ENCODE measurements at places on chromosomes 5 and 9. TPM values are rescaled to one million over a fixed set of nuclear protein-coding genes. Genes with fewer than 3 reads are reported as not detected.

- no peak for DNase-seq
Measured at GRCh38 chr9:119088002-119088547, 281.2 kb downstream of the BRINP1 start.

Gene CDH9
- total RNA-seq, result not detected

Gene ANKRD31
- total RNA-seq, result not detected

Gene TAS2R1
- not detected for total RNA-seq

Gene CAMLG
- 15.7 TPM for total RNA-seq

DNA sequence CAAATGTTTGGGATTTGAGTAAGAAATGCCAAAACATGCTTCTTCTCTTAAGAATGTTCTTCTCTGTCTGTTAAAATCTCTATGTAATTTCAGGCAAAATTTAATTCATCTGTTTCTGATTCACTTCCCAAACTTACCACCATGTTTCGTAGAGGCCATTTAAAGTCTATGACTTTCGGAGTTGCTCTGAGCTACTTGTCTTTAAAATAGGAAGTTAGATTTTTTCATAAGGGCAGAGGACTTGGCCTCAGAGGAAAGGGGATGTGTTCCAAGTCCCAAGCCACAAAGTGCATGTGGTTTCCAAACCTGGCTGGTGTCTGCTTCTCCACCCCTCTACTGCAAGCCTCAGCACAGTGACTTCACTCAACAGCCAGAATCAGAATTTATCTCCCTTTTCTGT is 111.3 kb upstream of the ADRA1B start:
- DNase-seq, result no peak

DNA sequence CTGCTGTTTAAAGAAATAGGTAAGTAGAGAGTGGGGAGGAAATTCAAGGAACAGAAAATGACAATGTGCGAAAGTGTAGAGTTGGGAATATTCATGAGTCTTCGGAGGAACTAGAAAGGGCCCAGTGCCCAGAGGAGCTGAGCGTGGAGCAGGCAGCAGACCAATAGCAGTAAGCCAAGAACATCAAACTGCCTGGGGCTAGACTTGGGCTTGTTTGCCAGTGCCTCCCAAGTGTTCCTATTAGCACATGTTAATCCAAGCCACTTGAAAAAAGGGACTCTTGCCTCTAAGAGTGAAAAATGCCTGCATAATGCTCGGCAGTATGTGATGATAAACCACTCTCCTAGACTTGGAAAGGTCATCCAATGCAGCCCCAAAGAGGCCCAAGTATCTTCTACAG is 1.2 kb upstream of the TAL2 start:
- no peak for DNase-seq

Gene FAM114A2
- 14.0 TPM for total RNA-seq

DNA sequence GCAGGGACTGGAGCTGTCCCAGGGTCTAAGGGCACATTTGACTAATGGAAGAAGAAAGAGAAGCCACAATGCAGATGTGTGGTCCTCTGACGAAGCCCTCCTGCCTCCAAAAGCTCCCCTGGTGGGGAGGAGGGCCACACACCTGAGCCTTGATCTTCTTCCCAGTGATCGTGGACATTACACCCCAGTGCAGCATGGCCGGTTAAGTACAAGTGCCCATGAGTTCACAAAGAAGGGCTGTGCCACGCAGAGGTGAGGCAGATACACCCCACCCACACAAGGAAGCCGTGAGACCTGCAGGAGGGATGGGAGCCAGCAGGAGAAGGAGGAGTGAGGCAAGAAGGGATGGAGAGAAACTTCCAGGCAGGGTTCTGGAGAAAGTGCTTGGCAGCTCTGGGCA is 199.0 kb upstream of the MVB12B start:
- DNase-seq, result no peak

Gene IL4
- total RNA-seq, result not detected

GRCh38 chr9:136568288-136569081 is 22.6 kb upstream of the NOTCH1 start:
- no peak for DNase-seq

- no peak for DNase-seq
Measured at GRCh38 chr9:108883085-108883484, 21.0 kb downstream of the ACTL7A start.

DNA sequence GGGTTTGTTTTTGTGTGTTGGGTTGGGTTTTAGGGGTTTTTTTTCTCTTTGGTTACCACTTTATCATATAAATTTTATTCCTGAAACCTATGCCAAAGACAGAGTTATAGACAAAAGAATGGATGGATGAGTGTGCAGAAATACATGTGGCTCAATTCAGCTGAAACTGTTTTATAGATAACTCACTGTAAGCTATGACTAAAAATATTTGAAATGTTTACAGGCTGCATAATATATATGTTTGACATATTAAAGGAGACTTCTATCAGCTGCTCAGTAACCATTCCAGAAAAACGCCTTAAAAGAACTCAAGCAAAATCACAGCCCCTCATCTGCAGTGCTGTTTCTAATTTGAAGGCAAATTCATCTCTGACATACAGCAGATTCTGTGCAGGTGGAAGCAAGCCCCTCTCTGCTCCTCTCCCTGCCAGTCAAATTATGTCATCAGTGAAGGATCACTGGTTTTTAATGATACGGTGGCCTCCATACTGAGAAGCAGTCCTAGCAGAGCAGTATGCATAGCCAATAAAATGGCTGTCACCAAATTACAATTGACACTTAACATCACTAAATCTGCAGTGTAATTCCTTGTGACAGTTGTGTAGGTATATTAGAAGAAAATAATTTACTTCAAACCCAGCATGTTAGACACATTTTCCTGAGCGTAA is 301.6 kb downstream of the NR2F1-AS1 start:
- DNase-seq, result no peak

- peak; percentile 19 for DNase-seq
Measured at GRCh38 chr5:1281038-1281882, 13.6 kb downstream of the TERT start.

Gene TERT
- 1.7 TPM for total RNA-seq

DNA sequence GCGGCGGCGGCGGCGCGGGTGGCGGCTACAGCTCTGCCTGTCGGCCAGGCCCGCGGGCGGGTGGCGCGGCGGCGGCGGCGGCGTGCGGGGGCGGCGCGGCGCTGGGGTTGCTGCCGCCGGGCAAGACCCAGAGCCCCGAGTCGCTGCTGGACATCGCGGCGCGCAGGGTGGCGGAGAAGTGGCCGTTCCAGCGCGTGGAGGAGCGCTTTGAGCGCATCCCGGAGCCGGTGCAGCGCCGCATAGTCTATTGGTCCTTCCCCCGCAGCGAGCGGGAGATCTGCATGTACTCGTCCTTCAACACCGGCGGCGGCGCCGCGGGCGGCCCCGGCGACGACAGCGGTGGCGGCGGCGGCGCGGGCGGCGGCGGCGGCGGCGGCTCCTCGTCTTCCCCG is 296 bp downstream of the ZSWIM6 start:
- peak; percentile 37 for DNase-seq

Gene C9
- total RNA-seq, result not detected

Gene SPATA31E1
- not detected for total RNA-seq

Gene MARCHF3
- 10.7 TPM for total RNA-seq

GRCh38 chr9:123232332-123232731 is 36.1 kb downstream of the STRBP start:
- DNase-seq, result no peak

DNA sequence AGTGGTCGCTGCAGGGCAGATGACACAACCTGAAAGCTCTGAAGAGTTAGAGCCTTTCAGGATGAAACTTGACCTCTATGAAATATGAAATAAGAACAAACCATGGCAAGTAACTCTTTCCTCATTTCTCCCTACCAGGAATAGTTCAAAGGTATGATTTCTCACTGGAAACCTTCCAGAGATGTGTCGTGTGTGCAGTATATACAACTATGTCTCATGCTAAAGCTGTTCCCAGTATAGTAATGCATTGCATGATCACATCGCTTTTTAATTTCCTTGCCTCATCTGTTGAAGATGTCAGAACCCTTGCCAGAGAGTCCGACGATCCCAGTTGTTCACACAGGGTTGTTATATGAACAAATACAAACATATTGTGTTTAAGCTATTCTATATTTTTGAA is 45.8 kb upstream of the RGMB start:
- DNase-seq, result no peak

Gene ZBED3
- 1.9 TPM for total RNA-seq

GRCh38 chr5:84718377-84718776 is 333.7 kb upstream of the EDIL3 start:
- no peak for DNase-seq

GRCh38 chr5:11514705-11515432 is 389.4 kb downstream of the CTNND2 start:
- no peak for DNase-seq

DNA sequence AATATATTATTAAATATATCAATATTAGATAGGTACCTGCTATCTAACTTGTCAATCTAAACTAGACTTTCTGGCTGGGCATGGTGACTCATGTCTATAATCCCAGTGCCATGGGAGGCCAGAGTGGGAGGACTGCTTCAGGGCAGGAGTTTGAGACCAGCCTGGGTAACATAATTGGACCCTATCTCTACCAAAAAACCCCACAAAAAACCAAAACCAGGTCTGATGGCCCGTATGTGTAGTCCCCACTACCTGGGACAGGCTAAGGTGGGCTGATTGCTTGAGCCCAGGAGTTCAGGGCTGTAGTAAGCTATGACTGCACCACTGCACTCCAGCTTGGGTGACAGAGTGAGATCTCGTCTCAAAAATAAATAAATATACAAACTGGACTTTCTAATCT is 55.0 kb downstream of the PJA2 start:
- DNase-seq, result no peak

- DNase-seq, result no peak
Measured at GRCh38 chr9:34430843-34431437, 27.4 kb downstream of the FAM219A start.

DNA sequence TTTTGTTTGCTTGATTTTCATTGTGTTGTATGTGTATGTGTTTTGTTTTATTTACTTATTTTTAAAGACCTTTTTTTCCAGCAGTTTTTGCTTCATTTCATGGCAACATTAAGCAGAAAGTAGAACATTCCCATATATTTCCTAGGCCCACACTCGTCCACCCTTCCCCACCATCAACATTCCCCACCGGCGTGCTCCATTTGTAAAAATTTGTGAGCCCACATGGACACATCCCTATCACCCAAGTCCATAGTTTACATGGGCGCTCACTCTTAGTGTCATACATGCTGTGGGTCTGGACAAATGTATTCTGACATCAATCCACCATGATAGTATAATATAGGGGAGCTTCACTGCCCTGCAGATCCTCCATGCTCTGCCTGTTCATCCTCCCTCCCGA is 133.8 kb downstream of the ADAMTS16 start:
- DNase-seq, result no peak

DNA sequence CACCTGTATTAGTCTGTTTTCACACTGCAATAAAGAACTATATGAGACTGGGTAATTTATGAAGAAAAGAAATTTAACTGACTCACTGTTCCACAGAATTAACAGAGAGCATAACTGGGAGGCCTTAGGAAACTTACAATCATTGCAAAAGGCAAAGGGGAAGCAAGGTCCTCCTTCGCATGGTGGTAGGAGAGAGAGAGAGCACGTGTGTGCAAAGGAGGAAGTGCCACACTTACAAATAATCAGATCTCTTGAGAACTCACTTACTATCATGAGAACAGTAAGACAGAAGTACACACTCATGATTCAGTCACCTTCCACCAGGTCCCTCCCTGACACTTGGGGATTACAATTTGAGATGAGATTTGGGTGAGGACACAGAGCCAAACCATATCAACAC is 258.7 kb downstream of the TRIM32 start:
- DNase-seq, result no peak

GRCh38 chr9:108273988-108274387 is 581.8 kb downstream of the ACTL7B start:
- no peak for DNase-seq

- DNase-seq, result no peak
Measured at GRCh38 chr5:139075066-139076050, 122.8 kb downstream of the SIL1 start.

DNA sequence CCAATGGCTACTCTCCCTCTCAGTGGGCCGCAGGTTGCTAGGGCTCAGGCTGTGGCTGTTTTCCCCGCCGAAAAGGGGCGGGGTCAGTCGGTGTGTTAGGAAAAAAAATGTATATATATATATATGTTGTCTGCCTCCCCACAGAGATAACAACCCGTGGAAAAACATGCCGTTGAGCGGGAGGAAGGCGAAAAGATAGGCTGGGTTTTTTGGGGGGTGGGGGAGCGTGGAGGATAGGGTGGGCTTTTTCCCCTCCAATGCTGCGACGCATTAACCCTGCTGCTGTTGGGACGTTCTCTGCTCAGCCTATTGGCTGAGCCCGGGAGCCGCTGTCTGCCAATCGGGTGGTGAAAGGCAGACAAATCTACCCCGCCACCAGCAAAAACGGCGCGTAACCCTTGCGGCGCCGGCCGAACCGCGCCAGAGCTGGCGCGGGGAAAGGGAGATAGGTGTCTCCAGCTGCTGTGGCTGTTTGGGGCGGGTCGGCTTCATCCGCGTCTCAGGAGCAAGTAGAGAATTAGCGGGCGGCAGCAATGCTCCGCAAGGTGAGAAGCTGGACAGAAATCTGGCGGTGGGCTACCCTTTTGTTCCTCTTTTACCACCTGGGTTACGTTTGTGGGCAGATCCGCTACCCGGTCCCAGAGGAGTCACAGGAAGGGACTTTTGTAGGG is at the start of gene PCDHGC4:
Gene PCDHGC4, plus strand, starts transcription at position 390 of the 671 bp plus-strand sequence. Its CDS starts 144 bp downstream, at position 534.
- DNase-seq, result no peak

DNA sequence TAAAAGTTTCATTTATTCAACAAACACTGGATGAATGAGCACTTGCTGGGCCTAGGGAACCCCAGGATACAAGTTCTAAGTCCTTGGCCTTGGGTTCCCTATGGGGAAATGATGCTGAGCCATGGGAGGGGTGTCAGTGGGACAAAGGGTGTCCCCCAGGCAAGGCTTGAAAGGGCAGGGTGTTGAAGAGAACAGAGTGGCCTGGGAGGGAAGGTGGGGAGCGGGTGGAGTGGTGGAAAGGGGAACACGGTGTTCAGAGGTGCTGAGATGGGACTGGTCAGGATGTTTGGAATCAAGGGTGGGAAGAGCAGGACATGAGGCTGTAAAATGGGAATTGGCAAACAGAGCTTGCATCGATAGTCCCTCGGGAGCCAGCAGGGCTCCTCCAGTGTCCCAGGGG is 61.8 kb downstream of the PPARGC1B start:
- no peak for DNase-seq

- DNase-seq, result no peak
Measured at GRCh38 chr5:67989456-67989855, 226.1 kb upstream of the PIK3R1 start.

Measured in Peyer's patch (tissue), 4 donors.